ENCODE measurements at places on chromosomes 7 and 10.

GRCh38 chr10:122798704-122799231 lies 46.9 kb downstream of the CUZD1 start:
- no peak for DNase-seq

GRCh38 chr10:58013406-58013805 lies 254.3 kb downstream of the IPMK start:
- no peak for DNase-seq

DNA sequence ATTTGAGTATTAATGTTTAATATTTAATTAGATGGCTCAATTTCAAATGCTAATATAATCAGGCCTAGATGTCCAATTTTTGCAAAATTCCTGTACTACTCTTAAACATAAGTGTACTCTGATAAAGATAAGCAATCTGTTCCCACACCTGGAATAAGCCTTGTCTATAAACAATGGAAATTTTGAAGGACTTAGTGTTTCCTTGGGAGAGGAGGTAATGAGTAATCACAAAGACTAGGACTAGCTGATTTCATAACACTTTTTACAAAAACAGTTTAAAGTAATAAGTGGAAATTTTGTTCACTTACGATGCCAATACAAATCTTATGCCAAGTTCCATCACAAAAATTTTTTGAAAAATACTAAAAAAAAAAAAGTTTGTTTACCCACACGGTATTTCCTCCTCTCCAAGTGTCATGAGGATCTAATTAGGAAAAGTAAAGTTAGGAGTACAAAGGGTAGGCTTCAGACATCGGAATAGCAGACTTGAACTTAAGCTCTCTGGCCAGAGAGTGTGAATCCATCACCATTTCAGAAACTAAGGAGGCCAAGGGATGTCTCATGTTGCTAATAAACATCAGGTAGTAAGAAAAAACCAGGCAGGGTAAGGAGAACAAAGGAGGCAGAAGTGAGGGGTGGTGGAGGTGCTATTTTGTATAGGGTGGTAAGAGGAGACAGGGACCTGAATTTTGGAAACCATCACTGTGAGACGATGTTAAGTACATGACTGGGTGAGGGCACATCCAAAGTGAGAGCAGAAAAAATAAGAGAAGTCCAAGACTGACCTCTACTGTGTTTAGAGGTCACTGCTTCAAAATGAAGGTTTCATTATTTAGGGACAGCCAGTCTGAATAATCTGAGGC lies 61.3 kb downstream of the RAPGEF5 start:
- DNase-seq = no peak

- no peak for DNase-seq
These were observed 4.1 kb downstream of the IL6 start for GRCh38 chr7:22730921-22731654.

GRCh38 chr10:133197786-133198185 lies 32.2 kb upstream of the UTF1 start:
- no peak for DNase-seq

DNA sequence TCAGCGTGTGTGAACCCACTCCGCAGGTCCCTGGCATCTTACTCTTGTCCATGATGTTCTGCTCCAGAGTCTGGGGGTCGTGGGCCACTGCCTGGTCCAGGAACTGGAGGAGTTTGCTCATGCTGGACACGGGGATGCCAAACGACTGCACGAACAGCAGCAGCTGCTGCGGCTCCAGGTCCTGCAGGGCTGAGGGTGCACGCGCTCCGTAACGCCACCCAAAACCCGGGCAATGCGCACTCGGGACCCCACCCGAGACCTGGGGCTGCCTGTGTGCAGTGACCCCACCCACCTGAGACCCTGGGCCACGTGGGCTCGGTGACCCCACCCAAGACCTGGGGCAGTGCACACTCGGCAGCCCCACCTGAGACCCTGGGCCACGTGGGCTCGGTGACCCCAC lies 22.0 kb upstream of the MICALL2 start:
- DNase-seq = no peak

DNA sequence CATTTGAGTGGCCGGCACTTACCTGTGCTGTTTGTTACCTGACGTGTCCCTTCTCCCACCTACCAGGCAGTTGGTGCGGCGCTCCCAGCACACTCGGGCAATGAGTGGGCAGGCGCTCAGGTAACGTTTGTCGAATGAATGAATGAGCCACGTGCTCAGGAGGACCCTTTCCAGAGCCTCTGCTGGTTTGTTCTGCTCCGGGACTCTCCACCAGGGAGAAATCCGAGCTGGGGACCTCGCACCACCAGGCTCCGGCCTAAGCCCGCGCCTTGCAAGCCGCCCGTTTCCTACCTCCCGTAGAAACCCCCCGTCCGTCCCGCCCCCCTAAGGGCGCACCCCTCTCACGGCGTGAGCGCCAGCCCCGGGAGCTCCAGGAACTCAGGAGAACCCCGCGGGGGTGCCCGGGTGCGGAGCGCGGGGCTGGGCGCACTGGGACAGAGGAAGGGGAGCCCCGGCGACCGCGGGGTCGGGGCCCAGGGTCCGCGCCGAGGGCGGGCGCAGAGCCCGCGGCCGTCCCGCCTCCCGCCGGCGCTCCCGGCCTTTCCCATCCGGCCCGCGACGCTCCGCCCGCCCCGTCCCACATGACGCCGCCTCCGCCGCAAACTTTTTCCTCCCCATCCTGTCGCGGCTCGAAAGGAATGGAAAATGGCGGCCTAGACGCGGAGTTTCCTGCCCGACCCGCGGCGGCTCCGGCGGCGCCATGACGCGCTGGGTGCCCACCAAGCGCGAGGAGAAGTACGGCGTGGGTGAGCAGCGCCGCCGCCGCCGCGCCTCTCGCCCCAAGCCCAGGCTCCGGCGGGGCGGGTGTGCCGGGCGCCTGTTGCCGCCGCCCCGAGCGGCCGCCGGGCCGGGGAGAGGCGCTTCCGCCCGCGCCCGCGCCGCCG lies at the start of gene DOCK1:
Gene DOCK1 (plus strand): TSS at position 611 of the 884 bp plus-strand sequence. CDS start 90 bp downstream, at position 701.
- peak; percentile 99 for DNase-seq

- no peak for DNase-seq
These were observed 2.2 kb downstream of the GTF2IRD1 start for GRCh38 chr7:74455928-74456327.

DNA sequence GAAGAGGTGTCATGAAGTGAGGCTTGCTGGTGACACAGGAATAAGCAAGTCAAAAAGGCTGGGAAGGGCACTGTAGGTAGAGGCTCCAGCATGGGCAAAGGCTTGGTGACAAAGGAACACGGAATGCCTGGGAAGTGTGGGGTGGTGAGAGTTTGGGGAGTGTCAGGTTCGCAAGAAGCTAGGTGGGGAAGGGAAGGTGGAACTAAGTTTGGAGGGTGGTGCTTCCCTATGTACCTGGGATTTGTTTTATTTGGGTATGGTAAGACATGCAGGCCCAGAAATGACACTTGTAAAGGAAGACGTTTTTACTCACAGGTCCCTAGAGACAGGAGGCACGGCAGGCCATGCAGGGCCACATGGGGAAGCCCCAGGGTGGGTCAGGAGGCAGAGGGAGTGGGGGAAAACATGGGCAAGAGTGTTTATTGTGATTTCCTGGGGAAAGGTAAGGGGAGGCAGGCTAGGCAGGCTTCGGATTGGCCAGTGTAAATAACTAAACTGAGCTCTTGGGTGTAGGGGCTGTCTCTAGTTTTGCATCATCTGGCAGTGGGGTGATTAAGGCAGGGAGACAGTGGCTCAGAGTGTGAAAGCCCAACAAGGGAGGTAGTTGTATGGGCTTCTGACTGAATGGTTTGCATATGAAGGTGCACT lies 52.1 kb downstream of the SH2D4B start:
- DNase-seq = no peak

GRCh38 chr7:11699666-11700065 lies 132.3 kb downstream of the THSD7A start:
- DNase-seq = no peak

DNA sequence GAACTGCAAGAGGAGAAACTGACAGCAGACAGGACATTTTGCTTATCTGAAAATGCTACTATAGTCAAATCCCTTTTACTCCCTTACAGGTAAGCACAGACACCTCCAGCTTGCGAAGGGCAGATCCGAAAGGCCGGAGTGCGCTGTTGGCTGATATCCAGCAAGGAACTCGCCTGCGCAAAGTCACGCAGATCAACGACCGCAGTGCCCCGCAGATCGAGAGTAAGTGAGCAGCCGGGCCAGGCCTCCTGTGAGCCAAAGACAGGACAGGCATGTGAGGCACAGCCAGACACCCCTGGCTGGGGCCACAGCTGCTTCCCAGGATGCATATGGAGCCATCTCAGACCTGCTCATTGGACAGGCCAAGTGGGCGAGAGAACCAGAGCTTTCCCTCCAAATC lies 69.4 kb downstream of the WIPF3 start:
- DNase-seq = no peak

DNA sequence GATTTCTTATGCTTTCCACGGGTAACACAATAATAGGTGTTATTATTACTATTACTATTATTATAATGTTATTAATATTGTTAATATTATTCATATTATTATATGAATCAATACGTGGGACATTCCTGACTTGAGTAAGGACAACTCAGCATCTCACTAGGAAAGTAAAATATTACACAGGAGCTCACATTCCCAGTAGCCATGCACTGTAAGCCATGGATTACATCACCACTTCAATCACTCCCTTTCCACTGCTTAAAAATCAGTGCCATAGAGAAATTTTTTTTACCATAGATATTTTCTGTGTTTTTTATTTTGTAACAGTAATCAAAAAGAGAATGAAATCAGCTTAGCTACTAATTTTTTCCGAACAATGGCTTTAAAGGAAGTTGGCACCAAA lies 68.5 kb upstream of the DGKI start:
- no peak for DNase-seq

- peak; percentile 66 for DNase-seq
These were observed 46.1 kb upstream of the ZMIZ1 start for GRCh38 chr10:79022565-79023230.

DNA sequence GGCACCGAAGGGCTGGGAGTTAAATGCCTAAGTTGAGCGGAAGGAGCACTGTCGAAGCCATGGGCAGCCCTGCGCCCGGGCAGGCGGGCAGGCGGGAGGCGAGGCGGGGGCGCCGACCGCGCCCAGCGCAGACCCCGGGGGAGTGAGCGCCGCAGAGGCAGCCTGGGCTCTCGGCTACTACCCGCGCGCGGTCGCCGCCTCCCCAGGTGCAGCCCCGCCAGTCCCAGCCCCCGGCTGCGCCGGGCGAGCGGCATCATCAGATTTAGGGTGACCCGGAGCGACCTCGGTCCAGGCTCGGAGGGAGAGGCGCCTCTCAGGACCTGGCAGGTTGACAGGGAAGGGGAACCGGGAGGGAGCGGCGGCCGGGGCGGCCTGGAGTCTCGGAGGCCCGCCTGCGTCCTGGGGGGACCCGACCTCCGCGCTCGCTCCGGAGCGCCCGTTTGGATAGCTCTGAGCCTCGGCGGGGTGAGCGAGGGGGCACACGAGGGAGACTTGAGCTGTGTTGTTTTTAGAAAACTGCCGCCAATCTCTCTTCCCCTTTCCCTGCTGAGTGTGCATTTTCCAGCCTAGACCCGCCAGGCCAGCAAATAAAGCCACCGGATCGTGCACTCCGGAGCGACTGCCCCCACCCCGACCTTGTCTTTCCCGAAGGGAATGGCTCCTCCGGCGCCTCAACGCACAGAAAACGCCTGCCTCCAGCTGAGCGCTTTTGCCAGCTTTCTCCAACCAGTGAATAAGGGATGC lies 2.3 kb upstream of the NRP1 start:
- DNase-seq = peak; percentile 51

- DNase-seq = no peak
These were observed 171.8 kb downstream of the SLIT1 start for GRCh38 chr10:97013983-97014382.

DNA sequence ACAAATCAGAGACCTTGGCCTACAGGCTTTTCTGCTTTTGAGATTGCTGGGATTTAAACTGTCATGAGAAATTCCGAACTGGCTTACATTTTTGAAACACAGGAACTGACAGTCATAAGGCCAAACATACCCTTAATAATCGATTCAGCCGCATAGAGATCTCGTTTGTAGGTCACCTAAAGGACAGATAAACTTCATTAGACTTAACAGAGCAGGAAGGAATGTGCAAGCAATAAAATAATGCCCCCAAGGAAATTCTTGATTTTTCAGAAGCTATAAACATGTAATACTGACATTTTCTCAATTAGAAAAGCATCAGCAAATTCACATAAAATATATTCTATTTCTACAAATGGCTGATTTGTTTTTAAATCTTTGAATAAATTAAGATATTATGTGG lies 120.0 kb downstream of the CRPPA start:
- DNase-seq = no peak

- no peak for DNase-seq
These were observed 290.9 kb downstream of the PTPRN2 start for GRCh38 chr7:158296798-158297104.

- DNase-seq = no peak
These were observed 2.8 kb downstream of the PRF1 start for GRCh38 chr10:70599791-70600190.

- DNase-seq = no peak
These were observed 101.1 kb downstream of the LYZL1 start for GRCh38 chr10:29389935-29390334.

DNA sequence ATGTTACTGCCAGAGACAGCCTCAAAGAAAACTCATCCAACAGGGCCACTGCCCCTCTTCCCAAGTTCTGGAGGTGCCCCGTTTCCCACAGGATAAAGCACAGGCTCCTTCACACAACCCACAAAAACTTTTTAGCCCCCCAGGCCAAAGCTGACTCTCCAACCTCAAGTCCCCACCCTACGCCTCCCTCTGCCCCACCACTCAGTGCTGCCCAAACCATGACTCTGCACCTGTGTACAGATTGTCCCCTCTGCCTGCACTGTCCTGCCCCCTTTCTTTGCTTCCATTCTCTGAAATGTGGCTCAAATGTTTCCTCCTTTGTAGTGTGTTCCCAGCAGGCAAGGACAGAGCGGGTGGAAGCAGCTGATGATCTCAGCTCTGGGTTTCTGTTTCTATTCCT lies 284.0 kb downstream of the GRID1 start:
- no peak for DNase-seq

DNA sequence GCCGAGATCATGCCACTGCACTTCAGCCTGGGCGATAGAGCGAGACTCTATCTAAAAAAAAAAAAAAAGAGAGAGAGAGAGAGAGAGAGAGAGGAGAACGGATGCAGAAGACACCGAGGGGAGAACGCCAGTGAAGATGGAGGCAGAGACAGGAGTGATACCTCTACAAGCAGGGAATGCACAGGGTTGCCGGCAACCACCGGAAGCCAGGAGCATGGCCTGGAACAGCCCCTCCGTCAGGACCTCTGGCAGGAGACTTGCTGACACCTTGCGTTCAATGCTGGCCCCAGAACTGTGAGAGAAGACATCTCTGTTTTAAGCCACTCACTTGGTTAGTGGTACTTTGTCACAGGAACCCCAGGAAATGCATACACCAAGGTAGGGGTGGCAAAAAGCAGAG lies 38.1 kb upstream of the DUSP5 start:
- no peak for DNase-seq

DNA sequence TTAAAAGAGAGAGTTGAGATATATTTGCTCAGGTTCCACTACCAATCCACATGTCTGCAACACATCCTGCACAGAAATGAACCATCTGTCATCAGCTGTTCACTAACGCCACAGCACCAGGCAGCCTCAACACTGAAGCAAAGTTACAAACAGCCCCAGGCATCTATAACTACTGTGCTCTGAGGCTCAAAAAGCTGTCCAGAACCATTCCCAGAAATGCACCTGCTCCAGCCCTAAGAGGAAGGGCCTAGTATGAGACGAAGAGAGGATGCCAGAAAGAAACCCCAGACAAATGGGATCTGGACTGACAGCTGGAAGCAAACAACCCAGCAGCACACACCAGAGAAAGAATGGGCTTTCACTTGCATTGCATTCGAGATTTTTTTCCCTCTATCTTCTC lies 159.3 kb downstream of the ELMO1 start:
- no peak for DNase-seq

- no peak for DNase-seq
These were observed 99.1 kb upstream of the SEC61G start for GRCh38 chr7:54858008-54858692.

GRCh38 chr7:151941009-151941408 lies 15.2 kb upstream of the GALNTL5 start:
- DNase-seq = no peak
